Right renal cortex interstitium (tissue), 3 donors: ENCODE measurements at places on chromosomes 12 and 14.

DNA sequence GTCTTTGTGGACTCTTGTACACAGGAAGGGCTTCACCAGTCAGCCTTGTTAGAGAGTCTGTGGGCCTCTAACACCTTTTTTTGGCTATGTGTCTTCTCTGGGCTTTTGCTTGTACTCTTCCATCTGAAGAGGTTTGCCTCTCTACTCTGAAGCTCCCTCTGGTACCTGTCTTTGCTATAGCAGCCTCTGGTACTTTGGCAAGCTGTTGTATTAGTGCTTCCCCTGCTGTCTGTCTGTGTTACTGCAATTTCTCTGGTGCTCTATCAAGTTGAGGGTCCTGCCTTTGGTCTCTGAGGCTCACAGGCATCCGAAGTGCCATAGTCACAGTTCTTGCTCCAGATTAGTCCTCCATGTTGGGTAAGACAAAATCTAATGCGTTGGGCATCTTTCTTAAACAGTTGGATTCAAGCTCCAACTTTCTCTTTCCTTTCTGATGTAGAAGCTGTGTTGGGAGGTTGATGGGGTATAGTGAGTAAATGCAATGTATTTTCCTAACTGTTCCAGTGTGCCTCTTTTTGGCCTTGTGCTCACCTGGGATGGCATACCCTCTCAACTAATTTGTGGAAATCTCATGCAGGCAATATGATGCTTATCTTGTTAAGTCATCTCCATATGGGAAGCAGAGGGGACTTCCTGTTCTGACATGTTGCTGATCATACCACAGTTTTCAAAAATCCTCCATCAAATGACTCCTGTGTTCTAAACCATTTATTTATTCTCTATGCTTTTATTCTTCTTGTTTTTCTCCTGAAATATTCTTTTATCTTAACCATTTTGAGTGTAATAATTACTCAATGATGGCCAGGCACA lies 88.8 kb downstream of the ATF7IP start:
- DNase-seq: no peak

DNA sequence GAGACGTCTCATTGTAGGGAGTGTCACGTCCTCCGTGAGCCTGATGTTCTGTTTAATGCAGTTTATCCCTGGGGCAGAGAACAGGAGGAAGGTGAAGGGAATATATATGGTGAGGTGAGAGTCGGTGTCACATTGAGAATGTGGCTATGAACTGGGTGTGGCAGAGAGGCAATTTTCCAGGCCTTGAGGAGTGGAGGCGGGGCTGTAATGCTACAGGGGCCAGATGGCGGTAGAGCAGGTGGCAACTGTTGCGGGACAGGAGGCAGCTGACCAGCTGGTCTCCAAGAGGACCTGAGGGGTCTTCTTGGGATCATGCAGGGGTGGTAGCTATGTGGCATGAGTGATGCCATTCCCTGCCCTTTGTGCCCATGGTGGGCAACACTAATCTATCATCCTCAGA lies 59.6 kb downstream of the CACNA1C start:
- no peak for DNase-seq

- DNase-seq: no peak
These were observed 77.8 kb downstream of the VCPKMT start for GRCh38 chr14:50038398-50039119.

- DNase-seq: no peak
These were observed 117.1 kb downstream of the SLC25A47 start for GRCh38 chr14:100440207-100440631.

- DNase-seq: no peak
These were observed 63.1 kb upstream of the SLC38A2 start for GRCh38 chr12:46435625-46436024.
